ENCODE measurements at places on chromosomes 12 and 14.

- no peak for DNase-seq
These were observed 164.1 kb upstream of the NTF3 start for GRCh38 chr12:5267603-5268423.

GRCh38 chr12:40515041-40515816 lies 177.0 kb upstream of the CNTN1 start:
- no peak for DNase-seq

GRCh38 chr14:73686901-73687300 lies 27.3 kb downstream of the PNMA1 start:
- DNase-seq, result no peak

- DNase-seq, result no peak
These were observed 245.4 kb upstream of the DIO3 start for GRCh38 chr14:101315802-101316296.

DNA sequence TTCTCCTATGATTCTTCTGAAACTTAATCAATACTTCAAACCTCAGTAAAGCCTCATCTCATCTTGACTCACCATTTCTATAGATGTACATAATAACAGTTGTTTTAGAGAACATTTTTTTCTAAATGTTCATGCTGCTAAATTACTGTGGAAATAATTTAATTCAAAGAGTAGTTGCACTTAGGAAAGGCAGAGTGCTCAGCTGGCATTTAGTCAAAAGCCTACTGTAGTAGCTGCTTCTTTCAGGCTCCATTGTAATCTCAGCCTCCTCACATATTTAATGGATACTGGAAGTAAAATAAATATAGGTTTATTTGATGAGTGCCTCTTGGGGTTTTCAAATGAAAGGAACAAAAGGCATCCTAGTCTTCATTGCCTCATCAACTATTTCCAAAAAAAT lies 325.0 kb downstream of the CCER1 start:
- no peak for DNase-seq

Data from mesenteric fat pad (tissue), 1 donor.